ENCODE measurements at places on chromosomes 7 and 10.

DNA sequence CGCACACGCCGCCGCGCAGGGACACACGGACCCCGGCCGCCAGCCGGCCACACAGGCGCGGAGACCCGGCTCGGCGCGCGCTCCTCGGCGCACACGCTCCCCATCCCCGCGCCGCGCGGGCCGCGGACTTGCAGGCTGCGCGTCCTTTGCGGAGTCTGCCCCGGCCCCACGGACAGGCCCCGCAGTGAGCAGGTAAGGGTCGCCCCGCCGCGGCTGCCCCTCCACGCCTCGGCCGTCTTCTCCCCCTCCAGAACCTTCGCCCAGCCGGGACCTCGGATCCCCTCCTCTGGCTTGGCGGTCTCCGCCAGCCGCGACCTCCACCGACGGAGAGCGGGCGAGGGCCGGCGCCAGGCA is 356 bp downstream of the ADCYAP1R1 start:
- no peak for DNase-seq

DNA sequence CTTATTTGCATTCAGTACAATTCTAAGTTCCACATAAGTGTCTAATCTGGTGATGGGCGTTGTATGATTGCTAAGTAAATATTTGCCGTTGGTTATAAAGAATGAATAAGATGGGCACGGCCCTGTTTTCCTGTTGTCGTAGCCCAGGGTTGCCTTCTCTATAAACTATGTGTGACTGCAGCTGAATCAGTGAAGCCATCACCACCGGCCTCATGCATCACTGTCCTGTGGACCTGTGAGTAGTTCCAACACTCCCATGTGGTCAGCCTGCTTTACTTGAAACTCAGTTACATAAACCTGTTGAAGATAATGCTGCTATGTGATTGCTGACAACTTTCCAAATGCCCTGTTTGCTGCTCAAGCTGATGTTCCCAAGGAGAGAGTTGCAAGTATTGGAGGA is 21.6 kb upstream of the KLF6 start:
- no peak for DNase-seq

- DNase-seq = no peak
Observed at GRCh38 chr7:98869027-98869596, 702 bp downstream of the TMEM130 start.

DNA sequence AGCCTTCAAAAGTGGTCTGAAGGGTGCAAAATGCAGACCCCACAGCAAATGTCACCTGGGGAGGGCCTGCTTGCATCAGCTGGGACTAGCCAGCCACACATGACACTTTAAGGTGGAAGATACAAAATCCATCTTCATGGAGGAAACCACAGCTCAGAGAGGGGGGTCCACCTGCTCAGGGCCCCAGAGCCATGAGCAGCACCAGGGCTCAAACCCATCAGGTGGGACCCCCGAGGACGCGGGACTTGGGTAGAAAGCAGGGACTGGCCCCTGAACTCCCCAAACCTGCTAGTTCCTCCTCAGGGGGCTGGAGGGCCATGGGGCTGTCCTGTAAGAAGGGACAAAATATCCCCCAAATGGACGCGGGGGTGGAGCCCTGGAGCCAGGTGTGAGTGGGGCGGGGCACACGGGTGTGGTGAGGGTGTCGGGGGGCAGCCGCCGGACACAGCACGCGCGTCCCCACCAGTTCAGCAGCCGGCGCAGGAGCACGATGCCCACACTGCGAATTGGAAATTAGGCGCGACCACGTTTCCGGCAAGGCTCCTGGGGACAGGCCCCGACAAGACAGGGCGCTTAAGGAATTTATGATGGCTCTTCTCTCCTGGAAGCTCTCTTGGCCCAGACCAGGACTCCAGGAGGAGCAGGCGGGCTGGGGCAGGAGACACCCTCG is 8.0 kb downstream of the PDGFA start:
- no peak for DNase-seq

- no peak for DNase-seq
Observed at GRCh38 chr10:46094931-46095750, 49.1 kb upstream of the MSMB start.

DNA sequence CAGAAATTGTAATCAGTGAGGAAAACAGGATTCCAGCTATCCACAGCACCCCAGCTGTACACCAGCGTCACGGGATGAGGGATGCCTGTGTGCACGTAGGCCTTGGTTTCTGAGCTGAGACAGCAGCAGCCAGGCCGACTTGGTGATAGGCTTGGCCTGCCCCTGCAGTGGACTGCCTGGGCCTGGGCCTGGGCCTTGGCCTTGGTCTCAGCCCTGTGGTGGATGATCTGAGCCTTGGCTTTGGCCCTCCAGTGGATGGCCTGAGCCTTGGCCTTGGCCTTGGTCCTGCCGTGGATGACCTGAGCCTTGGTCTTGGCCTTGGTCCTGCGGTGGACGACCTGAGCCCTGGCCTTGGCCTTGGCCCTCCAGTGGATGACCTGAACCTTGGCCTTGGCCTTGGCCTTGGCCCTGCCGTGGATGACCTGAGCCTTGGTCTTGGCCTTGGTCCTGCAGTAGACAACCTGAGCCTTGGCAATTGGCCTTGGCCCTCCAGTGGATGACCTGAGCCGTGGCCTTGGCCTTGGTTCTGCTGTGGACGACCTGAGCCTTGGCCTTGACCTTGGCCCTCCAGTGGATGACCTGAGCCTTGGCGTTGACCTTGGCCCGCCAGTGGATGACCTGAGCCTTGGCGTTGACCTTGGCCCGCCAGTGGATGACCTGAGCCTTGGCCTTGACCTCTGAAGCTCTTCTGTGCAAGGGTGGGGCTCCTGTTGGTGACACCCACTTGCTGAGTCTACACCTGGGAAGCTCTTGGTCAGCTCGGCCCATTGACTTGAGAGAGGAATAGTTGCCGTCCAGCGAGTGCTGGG is 93.8 kb downstream of the CUX1 start:
- no peak for DNase-seq

GRCh38 chr10:93680412-93681047 is 21.9 kb downstream of the FRA10AC1 start:
- DNase-seq = no peak

All from activated CD8-positive, alpha-beta memory T cell treated with anti-CD3 and anti-CD28 coated beads for 4 hours (primary cell).